Omental fat pad (tissue), 4 donors: ENCODE measurements at places on chromosomes 12 and 14.

DNA sequence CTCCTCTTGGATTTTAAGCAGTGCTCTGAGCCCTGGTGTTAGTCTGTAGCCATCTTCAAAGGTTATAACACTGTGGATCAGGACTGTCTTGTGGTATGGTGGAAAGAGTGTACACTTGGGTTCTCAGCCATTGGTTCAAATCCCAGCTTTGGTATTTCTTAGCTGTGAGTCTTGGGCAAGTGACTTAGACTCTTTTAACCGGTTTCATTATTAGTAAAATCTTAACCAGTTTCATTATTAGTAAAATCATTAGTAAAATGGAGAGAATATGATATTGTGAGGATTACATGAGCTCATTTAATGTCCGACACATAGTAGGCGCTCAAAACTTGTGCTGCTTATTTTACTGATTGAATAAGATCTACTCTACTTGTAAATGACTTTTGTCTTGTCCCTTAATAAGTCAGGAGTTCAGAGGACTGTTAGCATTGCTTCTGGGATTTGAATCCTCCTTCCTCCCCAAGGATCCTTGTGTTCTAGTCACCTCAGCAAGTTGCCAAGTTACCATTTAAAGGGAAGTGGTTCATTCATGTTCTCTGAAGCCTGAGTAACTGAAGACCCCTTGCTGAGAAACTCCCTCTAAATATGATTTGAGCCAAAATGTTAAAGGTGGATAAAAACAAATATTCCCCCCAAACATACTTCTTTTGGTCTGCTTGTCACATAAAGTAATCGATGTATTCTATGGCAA is 12.4 kb downstream of the TTLL5 start:
- no peak for DNase-seq

- DNase-seq, result no peak
Measured at GRCh38 chr12:97556302-97556779, 93.7 kb downstream of the RMST start.

DNA sequence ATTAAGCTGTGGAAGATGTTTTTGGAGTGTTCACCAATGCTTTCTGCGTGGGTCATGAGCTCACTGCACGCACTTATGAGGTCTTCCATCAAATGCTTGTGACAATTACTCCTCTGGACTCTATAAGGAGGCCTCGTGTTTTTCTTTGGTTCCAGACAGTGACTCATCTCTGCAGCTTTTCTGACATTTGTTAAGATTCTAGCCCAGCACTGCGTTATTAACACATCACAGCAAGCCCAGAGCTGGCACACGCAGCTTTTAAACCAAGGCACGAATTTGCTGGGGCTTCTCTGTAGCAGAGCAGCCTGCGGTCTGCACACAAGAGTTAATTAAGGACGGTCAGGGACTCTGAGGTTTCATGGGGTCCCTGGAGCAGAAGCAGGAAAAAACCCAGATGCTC is 16.9 kb downstream of the MEG3 start:
- DNase-seq, result no peak

DNA sequence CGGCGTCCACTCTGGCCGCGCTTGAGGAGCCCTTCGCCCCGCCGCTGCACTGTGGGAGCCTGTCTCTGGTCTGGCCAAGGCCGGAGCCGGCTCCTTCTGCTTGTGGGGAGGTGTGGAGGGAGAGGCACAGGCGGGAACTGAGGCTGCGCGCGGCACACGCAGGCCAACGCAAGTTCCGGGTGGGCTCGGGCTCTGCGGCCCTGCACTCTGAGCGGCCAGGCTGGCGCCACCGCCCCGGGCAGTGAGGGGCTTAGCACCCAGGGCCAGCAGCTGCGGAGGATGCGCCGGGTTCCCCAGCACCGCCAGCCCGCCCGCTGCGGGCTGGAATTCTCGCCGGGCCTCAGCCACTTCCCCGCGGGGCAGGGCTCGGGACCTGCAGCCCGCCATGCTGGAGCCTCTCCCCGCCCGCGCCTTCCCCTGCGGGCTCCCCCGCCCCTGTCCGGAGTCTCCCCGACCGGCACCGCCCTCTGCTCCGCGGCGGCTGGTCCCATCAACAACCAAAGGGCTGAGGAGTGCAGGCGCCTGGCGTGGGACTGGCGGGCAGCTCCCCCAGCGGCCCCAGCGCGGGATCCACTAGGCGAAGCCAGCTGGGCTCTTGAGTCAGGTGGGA is 921.2 kb upstream of the FOXG1 start:
- no peak for DNase-seq

DNA sequence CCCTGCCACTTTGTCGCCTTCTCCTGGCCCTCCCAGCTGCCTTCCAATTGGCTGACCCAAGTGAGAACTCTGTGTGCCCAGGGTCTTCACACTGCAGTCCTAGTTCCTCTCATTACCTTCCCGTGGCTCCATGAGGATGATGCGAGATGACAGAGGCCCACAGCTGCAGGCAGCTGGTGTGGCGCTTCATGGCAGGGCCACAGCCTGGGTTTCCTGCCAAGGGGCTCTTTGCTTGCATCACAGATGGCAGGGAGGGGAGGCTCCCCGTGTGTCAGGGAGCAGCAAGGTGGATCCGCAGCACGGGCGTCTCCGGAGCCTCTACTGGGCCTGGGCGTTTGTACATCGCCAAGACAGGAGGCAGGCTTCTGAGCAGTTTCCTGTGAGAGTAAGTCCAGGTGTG is 28.9 kb downstream of the DEGS2 start:
- no peak for DNase-seq

DNA sequence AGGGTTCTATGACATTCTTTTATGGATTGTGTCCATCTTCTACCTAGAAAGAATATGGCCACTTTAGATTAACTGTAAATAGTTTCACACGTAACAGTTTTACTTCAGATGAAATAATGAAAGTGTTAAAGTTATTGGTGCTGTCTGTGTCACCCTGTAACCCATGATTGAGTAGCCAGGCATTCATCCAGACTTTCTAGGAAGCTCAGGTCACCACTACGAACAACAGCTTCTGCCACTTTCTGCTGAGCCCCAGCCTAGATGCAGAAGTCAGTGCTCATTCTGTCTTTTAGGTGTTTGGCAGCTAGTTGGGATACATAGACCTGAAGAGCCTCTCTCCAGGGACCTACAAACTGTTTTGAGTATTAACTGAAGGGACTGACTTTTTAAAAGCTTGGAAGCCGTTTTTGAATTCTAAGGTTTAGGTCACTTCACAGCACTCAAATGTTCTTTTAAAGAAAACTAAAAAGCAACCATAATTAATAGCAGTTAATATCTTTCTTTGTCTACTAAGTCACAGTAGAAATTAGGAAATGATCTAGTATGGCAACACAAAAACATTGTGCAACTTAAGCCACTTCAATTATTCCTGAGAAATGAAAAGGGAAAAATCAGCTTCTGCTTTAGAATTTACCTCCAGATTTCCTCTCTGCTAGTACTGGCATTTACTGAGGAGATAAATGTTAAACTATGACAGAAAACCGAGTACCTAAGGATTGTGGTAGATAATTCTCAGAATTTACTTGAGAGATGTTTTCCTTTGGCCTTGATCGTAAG is 266.9 kb downstream of the CCDC91 start:
- no peak for DNase-seq

DNA sequence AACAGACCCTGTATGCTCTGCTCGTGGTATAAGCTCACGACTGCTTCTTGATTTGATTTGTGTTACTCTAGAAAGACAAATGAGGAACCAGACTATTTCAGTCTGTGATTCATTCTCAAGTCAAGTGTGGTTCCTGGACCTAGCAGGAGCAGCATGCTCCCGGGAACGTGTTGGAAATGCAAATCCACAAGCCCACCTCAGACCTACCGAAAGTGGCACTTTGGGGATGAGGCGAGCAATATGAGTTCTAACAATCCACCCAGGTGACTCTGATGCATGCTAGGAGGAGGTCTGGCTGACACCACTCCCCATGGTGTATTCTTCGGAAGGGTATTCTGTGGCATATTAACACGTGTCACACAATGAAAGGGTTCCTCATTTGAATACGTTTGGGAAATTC is 59.5 kb upstream of the TMX1 start:
- DNase-seq, result no peak

DNA sequence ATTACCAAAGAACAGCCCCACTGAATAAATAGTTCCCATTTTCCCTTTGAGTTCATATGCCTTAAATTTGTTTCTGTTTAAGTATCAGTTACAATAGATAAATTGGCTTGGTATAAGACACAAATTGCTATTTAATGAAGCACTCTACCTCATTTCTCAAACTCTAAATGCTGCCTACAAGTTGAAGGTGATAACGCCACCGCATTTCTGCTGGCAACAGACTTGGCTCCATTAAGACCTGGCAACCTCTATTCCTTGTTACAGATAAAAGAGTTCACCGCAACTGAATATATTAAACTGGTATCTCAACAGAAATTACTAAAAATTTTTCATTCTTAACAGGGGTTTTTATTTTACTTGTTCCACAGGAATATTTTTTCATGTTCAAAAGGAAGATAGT is 35.6 kb downstream of the GXYLT1 start:
- no peak for DNase-seq

- DNase-seq, result no peak
Measured at GRCh38 chr12:109732321-109733305, 19.0 kb downstream of the FAM222A start.
